ENCODE measurements at places on chromosomes 3 and 15.

- DNase-seq = no peak
Measured at GRCh38 chr3:76495216-76495615, 544.7 kb upstream of the ROBO2 start.

DNA sequence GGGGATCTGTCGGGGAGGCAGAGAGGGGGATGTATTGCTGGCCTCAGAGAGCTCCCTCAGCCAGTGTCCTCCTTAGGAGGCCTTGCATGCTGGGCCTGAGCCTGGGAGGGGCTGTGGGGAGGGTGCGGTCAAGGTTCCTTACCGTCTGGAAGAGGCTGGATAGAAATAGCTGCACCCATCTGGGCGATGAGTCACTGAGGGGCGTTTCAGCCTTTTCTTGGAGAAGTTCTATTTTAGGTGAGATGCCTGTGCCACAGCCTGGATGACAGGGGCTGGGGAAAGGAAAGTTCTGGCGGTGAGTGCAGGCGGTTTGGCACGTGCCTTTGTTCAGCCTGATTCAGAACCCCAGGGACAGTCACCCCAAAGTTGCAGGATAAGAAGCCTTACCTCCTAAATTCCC lies 35.7 kb upstream of the APEH start:
- no peak for DNase-seq

- DNase-seq = no peak
Measured at GRCh38 chr15:101188637-101189408, 63.0 kb downstream of the CHSY1 start.

DNA sequence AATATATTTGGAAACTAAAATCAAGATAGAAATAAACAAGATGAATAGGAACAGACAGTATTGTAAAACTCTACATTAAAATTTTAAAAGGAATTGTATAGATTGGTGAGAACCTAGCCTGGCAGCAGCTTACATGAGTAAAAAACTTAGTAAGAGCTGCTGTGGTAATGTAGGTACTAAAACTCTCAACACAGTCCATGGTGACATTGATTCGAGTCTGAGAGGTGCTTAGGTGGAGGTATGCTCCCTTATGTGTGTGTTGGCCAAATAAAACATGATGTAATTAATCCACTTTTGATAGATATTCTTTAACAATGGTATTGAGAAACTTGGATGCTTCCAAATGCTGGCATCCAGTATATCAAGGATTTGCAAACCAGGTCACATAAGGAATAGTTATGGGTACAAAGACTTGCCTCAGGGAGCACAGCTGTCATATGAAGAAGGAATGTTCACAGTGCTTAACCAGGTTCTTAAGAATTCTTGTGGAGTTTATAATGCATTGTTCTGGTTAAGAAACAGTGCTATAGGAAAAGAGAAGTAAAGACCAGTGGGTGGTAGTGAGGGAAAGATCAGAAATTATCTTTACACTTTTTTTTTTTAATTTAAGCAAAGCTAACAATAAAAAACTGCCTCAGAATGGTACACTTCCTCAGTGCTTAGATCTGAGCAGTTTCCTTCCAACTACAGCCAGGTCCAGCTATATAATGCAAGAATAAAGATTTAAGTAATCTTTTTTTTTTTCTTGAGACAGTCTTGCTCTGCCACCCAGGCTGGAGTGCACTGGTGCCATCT lies 24.6 kb upstream of the IL20RB start:
- no peak for DNase-seq

GRCh38 chr3:44031387-44032380 lies 210.0 kb upstream of the TOPAZ1 start:
- DNase-seq = no peak

GRCh38 chr3:173591401-173591800 lies 193.9 kb downstream of the NLGN1 start:
- no peak for DNase-seq

- no peak for DNase-seq
Measured at GRCh38 chr15:61099020-61099810, 129.9 kb downstream of the RORA start.

- no peak for DNase-seq
Measured at GRCh38 chr3:148998715-148999423, 7.5 kb downstream of the GYG1 start.

DNA sequence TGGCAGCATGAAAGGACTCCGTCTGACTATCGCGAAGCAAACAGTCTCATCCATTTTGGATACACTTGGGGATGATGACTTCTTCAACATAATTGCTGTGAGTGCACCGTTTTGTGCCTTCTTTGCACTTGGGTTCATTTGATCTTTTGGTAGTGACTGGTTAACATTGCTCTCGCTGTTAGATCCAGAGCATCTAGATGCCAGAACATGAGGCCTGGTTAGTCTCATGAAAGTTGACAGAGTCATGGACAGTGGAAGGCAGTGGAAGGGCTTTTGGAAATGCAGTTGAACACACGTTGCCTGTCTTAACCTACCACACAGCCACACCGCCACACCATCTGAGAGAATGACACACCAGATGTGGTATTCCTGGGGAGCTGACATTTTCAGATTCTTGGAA lies 357.9 kb downstream of the LRTM1 start:
- no peak for DNase-seq

- DNase-seq = no peak
Measured at GRCh38 chr3:147963711-147964110, 554.5 kb downstream of the ZIC1 start.

DNA sequence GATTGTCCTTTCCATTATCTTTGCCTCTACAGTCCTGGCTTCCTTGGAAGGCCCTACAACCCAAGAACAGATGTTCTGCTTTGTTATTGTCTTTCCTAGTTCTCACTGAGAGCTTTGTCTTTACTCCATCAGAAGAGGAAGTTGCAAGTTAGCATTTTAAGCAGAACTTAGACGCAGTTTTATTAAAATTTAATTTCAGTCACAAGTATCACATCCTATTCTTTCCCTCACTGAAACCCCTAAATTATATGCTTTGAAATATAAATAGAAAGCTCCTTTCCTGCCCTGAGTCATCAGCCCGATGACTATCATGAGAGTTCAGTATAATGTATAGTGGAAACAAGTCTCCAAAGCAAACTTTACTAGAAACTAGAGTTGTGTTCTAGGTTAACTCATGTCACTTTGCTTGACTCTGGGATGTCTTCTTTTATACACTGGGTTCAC lies 291.2 kb upstream of the RBMS3 start:
- DNase-seq = no peak

- no peak for DNase-seq
Measured at GRCh38 chr3:195065142-195065863, 205.7 kb downstream of the XXYLT1 start.

GRCh38 chr3:101928890-101929289 lies 79.6 kb downstream of the NFKBIZ start:
- DNase-seq = no peak

DNA sequence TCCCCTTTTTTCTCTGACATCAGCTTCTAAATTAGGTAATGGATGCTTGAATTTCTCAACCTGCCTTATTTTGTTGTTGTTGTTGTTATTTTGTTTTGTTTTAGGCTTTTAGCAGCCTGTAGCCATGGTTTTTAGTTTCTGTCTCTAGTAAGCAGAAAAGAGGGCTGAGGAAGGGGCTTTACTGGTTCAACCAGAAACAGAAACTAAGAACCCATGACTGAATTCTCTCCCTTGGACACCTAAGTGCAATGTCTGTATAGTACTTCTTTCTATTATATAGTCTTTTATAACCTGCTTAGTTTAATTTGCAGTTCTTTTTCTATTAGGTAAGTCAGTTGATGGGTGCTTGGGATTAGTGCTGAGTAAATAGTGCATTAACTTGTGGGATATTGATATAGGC lies 129.0 kb downstream of the BBX start:
- DNase-seq = no peak

- DNase-seq = no peak
Measured at GRCh38 chr3:63791974-63792373, 27.1 kb upstream of the C3orf49 start.

- DNase-seq = no peak
Measured at GRCh38 chr3:36457667-36458066, 77.4 kb downstream of the STAC start.

Data from activated naive CD4-positive, alpha-beta T cell treated with anti-CD3 and anti-CD28 coated beads, Interleukin-2, amount 50 U/mL, for 16 hours (primary cell).